ENCODE measurements at places on chromosomes 6 and 20.
A peak's percentile ranks its signal among the peaks of the same experiment; 100 is the strongest.

DNA sequence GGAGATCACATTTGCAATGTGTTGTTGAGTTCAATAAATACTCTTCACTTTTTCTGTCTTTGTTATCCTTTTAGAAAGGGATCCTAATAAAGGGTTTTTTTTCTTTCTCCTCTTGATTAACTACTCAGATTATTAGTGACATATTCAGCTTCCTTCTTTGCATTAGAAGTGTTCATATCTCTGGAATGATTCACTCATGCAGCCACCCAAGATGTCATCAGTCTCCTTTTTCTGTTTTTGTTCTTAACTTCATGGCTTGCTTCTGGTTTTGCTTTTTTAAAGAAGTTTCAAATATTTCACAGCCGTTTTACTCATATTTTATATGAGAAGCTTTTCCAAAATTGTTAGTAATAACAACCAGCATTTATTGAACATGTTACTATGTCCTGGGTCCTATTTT is 187.6 kb downstream of the TMEM242 start:
- no peak for DNase-seq

DNA sequence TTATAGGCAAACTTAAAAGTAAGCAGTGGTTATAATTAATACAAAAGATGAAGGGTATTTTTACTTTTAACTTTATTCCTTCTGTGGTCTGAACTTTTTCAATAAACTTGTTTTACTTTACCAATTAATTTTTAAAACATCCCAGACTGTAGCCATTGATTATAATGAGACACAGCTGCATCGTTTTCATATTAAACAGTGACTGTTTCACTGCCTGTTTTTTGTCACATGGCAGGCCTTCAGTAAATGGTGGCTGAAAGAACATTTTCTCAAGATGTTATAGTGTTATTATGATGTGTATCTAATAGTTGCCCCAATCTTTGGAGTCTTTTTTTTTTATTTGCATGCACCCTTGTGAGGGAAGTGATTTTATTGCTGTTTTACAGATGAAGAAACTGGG is 95.1 kb downstream of the PLCB4 start:
- no peak for DNase-seq

- no peak for DNase-seq
Observed at GRCh38 chr6:132234356-132234755, 166.9 kb downstream of the MOXD1 start.

DNA sequence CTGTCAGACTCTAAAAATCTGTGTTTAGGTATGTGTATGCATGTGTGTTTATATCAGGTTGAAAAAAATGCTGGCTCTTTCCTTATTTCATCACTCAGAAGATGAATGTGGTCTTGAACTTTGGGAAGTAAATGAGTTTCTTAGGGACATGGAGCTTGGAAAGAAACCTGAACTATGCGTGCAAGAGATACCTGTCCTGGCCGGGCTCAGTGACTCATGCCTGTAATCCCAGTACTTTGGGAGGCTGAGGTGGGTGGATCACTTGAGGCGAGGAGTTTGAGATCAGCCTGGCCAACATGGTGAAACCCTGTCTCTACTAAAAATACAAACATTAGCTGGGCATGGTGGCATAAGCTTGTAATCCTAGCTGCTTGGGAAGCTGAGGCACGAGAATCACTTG is 4.4 kb upstream of the GLP1R start:
- DNase-seq, result no peak

DNA sequence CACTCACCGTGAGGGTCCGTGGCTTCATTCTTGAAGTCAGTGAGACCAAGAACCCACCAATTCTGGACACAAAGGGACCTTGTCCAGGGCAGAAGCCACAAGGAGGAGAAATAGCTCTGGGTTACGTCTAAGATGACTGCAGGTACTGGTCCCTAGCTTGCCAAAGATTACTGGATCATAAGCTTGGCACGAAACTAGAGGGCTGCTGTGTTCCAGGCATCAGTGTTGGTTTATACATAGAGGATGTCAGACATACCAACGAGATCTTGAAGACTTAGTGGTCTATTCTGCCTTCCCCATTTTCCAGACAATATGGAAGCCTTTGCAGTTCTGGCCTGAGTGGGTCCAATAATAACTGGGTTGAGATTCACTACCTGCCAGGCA is 175.7 kb downstream of the TBX18 start:
- no peak for DNase-seq

DNA sequence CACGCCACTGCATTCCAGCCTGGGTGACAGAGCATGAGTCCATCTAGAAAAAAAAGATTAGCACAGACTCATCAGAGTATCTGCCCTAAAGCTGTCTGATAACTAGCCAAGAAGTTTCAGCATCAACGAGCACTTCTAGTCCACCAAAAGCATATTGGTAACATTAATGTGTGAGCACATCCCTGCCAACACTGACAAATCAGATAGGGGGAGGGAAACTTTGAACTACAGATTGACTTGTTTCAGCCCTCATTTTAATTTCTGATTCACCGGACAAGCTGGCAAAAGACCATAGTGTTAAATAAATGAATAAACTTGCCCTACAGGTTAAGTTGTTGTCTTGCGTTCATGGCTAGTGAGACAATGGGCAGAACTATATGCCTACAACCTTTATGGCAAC is 7.7 kb upstream of the SEC63 start:
- DNase-seq, result no peak

- DNase-seq, result no peak
Observed at GRCh38 chr6:70099732-70100131, 203.2 kb downstream of the COL9A1 start.

DNA sequence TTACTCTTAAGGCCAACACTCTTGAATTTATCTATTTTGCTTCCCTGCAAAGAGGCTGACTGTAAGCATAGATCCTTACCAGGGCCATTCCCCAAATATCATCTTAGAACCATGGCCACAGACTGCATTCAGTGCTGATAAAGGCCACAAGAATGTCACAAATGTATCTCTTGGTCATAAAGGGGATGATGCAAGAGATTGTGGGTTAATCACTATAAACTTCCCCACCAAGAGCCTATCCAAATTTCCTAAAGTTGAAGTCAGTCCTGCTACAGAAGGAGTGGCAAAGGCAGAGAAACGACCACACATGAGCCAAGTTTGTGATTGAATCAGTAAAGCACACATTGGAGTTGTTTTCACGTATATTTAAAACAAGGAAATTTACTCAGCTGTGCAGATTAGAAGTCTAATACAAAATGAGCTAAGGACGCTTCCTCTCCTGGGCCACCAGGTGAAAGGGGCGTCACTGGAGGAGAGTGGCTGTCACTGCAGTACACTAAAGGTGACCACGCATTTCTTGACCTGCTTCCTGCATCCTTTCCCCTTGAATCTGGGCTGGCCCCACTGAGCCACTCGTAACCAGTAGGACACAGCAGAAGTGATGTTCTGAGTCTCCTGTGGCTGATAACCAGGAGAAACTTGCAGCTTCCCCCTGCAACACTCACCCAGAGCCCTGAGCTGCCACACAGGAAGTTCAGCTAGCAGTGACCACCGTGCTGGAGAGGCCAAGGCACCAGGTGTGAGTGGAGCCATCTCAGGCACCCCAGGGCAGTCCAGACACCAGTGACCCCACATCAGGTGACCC is 181.9 kb downstream of the SYNDIG1 start:
- no peak for DNase-seq

DNA sequence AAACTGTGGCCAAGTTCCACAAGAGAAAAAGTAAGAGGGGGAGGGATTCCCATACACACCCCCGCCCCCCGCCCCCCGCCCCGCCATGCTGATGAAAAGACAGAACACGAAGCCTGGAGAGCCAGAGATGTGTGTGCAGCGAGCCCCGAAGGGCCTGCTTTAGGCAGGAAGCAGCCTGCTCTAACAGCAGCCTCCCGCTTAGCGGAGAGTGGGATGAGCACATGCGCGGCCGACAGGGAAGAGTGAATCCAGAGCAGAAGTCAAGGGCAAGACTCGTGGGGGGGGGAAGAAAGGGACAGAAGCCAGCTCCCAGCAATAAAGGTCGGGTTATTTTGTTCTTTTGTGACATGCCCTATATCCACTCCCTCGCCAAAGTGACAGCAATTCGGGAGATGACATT is 67.2 kb upstream of the PTGIS start:
- DNase-seq, result no peak

- no peak for DNase-seq
Observed at GRCh38 chr20:57888591-57888990, 178.8 kb upstream of the PMEPA1 start.

- DNase-seq, result no peak
Observed at GRCh38 chr6:105882121-105882803, 203.9 kb upstream of the PRDM1 start.

GRCh38 chr20:62030834-62031434 is 34.7 kb downstream of the TAF4 start:
- peak; percentile 40 for DNase-seq

DNA sequence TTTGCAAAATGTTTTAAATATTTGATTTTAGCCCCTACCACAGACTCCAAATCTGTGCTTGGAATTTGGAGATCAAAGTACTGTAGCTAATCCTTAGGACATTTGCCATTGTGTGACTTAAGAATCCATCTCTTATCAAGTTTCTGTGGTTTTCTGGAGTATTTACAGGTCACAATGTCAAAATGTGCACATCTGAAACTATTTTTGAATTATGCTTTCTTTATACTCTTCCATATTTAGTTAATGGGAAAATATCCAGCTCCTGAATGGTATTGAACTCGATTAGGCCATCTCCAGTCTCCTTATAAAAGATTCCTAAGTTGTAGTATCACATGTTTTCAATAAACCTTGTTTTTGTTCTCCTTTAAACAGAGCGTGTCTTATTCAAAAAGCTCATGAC is 162.5 kb downstream of the KHDC1L start:
- DNase-seq, result no peak

DNA sequence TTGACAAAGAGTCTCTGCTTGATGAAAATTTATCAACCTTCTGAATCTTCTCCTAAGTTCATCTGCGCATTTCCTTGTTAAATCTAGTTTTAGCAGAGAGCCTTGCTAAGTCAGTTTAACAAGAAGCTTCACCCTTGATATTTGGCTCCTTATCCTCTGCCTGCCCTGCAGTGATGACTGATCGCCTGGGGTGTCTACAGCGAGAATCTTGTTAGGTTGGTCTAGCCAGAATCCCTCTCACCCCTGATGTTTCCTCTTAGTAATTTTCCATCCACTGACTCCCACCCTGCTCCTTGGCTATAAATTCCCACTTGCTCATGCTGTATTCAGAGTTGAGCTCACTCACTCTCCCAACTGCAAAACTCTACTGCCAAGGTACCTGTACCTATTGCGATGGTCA is 114.1 kb downstream of the TENT5A start:
- no peak for DNase-seq

DNA sequence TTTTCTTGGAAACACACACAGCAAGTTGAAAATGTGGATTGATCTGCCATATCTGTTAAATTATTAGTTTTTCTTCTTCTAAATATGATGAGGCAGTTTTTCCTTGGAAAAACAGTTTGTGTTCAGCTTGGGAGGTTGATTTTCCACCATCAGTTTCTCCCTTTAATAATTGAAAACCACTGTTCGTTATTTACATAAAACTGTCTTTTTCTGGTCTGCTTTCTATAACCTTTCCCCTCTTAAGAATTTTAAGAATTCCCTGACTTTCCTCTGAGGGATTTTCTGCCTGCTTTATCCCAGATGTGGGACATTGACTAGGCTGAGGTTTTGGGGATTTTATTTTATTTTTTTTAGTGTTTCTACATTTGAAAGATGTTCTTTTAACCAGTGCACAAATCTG is 27.2 kb downstream of the DSE start:
- no peak for DNase-seq

DNA sequence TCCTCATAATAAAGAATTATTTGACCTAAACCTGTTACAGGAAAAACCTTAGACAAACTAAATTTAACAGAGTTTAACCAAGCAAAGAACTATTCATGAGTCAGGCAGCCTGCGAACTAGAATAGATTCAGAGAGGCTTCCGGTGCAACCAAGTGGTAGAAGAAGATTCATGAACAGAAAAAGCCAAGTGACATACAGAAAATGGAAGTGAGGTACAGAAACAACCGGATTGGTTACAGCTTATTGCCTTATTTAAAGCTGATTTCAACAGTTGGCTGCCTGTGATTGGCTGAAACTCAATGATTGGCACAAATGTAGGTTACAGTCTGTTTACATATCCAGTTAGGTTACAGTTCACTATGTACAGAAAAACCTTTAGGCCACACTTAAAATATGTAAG is 10.1 kb downstream of the PPP1R3G start:
- no peak for DNase-seq

- no peak for DNase-seq
Observed at GRCh38 chr6:145069966-145070365, 665.4 kb downstream of the EPM2A start.

DNA sequence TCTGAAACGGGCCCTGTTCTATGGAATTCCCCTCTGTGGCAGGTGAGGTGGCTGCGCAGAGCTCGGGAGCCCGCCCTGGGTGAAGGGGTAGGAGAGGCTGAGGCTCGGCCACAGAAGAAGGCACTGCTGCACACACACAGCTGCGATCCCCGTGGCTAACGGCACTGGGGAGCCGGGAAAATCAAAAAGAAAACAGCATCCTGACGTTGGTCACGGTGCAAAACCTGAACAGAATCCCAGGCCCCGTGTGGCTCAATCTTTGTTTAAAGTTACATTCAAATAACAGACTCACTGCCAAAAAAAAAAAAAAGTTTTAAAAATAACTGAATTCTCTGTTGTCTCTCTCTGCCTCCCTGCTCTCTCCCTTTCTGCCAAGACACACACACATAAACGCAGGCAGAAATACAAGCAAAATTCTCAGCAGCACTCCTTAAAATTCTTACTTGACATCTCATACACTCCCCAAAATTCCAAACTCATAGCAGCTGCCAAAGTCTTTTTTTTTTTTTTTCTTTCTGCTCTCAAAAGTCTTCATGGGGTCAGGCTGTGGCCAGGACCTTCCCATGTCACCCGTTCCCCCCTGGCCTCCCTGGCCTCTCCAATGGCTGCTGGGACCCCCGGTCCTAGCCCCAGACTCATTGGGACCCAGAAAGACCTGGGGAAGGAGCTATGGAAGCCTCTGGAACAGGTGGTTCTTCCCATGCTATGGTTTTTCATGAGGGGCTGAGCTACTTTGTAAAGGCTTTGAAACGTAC is 248.8 kb downstream of the TTLL2 start:
- no peak for DNase-seq

GRCh38 chr20:64146301-64146935 is 17.8 kb upstream of the MYT1 start:
- DNase-seq, result no peak

DNA sequence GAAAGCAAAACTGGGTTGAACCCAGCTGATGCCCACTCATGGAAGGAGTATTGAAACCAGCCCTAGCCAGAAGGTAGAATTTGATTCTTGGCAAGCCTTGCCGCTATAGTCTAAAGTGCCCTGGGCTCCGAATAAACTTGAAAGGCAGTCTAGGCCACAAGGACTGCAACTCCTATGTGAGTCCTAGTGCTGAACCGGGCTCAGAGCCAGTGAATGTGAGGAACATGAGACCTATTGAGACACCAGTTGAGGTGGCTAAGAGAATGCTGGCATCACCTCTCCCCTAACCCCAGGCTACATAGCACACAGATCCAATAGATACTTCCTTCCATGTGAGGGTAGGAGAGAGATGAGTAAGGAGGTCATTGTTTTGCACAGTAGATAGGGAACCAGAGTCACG is 3.5 kb upstream of the DEFB110 start:
- DNase-seq, result no peak
